A549 treated with ZK216348 at 1 μM for 4 hours (cell line): ENCODE measurements at places on chromosomes 5 and 9. TPM values are rescaled to one million over a fixed set of nuclear protein-coding genes. Genes with fewer than 3 reads are reported as not detected.

The WDR38 gene
- 0.13 to 0.19 TPM (median 0.19 TPM) in 3 of 5 replicates, not detected in the others for total RNA-seq

The TMEM215 gene
- total RNA-seq: not detected in 5 replicates

The DIRAS2 gene
- not detected in 5 replicates for total RNA-seq

The ZNF462 gene
- 3.6 to 5.4 TPM (median 4.2 TPM) in 5 replicates for total RNA-seq

The KIAA1958 gene
- total RNA-seq: 1.2 to 3.1 TPM (median 2.1 TPM) in 5 replicates

The CARD6 gene
- 3.2 to 4.2 TPM (median 3.7 TPM) in 5 replicates for total RNA-seq

The PDE6A gene
- total RNA-seq: 0.19 to 0.38 TPM (median 0.25 TPM) in 5 replicates

The ANXA2R gene
- 1.9 to 3.9 TPM (median 3.2 TPM) in 5 replicates for total RNA-seq

The LECT2 gene
- not detected in 5 replicates for total RNA-seq

The PANK3 gene
- total RNA-seq: 12.2 to 22.6 TPM (median 18.9 TPM) in 5 replicates

The DNAH5 gene
- 0.82 to 2.3 TPM (median 1.5 TPM) in 5 replicates for total RNA-seq

The FCN2 gene
- not detected in 5 replicates for total RNA-seq

The SPATA31E1 gene
- not detected in 5 replicates for total RNA-seq

The RANBP17 gene
- total RNA-seq: 2.1 to 3.0 TPM (median 2.6 TPM) in 5 replicates

The LRRC19 gene
- not detected in 5 replicates for total RNA-seq

The SKP1 gene
- 587 to 794 TPM (median 595 TPM) in 5 replicates for total RNA-seq

The CCDC192 gene
- total RNA-seq: not detected in 5 replicates

The PIP5K1B gene
- total RNA-seq: 0.08 TPM in 1 of 5 replicates, not detected in the others

The SURF6 gene
- total RNA-seq: 17.7 to 30.3 TPM (median 28.5 TPM) in 5 replicates

The GPR150 gene
- 0.11 to 0.15 TPM (median 0.12 TPM) in 3 of 5 replicates, not detected in the others for total RNA-seq
